ENCODE measurements at places on chromosomes 2 and 18. TPM values are rescaled to one million over a fixed set of nuclear protein-coding genes. Genes with fewer than 3 reads are reported as not detected.

HOXD3 gene
- total RNA-seq: 3.0 TPM

ZNF396 gene
- total RNA-seq: 0.60 TPM

CNDP1 gene
- not detected for total RNA-seq

RAPGEF4 gene
- 25.6 TPM for total RNA-seq

FSHR gene
- total RNA-seq: not detected

PER2 gene
- total RNA-seq: 11.8 TPM

CRYGC gene
- total RNA-seq: not detected

XIRP2 gene
- not detected for total RNA-seq

SPDYA gene
- 4.2 TPM for total RNA-seq

PLCL1 gene
- total RNA-seq: 21.8 TPM

HOXD4 gene
- 1.3 TPM for total RNA-seq

UGT1A5 gene
- total RNA-seq: not detected

NTSR2 gene
- not detected for total RNA-seq

KIF5C gene
- total RNA-seq: 4.5 TPM

C2orf78 gene
- not detected for total RNA-seq

IL18R1 gene
- total RNA-seq: 51.9 TPM

EDAR gene
- total RNA-seq: not detected

NRP2 gene
- total RNA-seq: 43.3 TPM

ARHGAP25 gene
- 15.0 TPM for total RNA-seq

IL36B gene
- total RNA-seq: not detected

TRAPPC8 gene
- total RNA-seq: 37.0 TPM

DNAJB2 gene
- total RNA-seq: 51.1 TPM

POTEI gene
- 0.46 TPM for total RNA-seq

FBLN7 gene
- 6.6 TPM for total RNA-seq

VSNL1 gene
- not detected for total RNA-seq

RNF125 gene
- 8.4 TPM for total RNA-seq

TMEM17 gene
- total RNA-seq: 1.2 TPM

STAT4 gene
- total RNA-seq: 6.5 TPM

CNTNAP5 gene
- not detected for total RNA-seq

DOK6 gene
- 0.96 TPM for total RNA-seq

FAM110C gene
- total RNA-seq: 26.5 TPM

DSC3 gene
- 19.2 TPM for total RNA-seq

SERPINB4 gene
- not detected for total RNA-seq

ILKAP gene
- 20.2 TPM for total RNA-seq

KCNF1 gene
- total RNA-seq: not detected

TLX2 gene
- total RNA-seq: not detected

RNU2-63P gene
- not detected for total RNA-seq

ERFE gene
- total RNA-seq: 1.9 TPM

LRRTM4 gene
- 0.32 TPM for total RNA-seq

MAP2 gene
- total RNA-seq: 31.4 TPM

DSC2 gene
- total RNA-seq: 12.6 TPM

ADRA2B gene
- total RNA-seq: 4.0 TPM

FHL2 gene
- total RNA-seq: 25.9 TPM

MTCL1 gene
- 3.5 TPM for total RNA-seq

DAW1 gene
- not detected for total RNA-seq

EPB41L3 gene
- total RNA-seq: 138 TPM
